Astrocyte (in vitro differentiated cells and primary cell): ENCODE measurements at places on chromosomes 16 and 17. TPM values are rescaled to one million over a fixed set of nuclear protein-coding genes. Genes with fewer than 3 reads are reported as not detected.

CNGB1 gene
- not detected in 2 replicates for total RNA-seq

HSPB9 gene
- not detected in 2 replicates for total RNA-seq

RNF135 gene
- total RNA-seq, result 5.6 and 7.5 TPM in 2 replicates

TP53TG3 gene
- total RNA-seq, result not detected in 2 replicates

SLC46A1 gene
- total RNA-seq, result 7.4 and 7.9 TPM in 2 replicates

IRX3 gene
- total RNA-seq, result 0.72 and 0.75 TPM in 2 replicates

RDM1 gene
- total RNA-seq, result not detected in 2 replicates

NPB gene
- 2.0 and 2.7 TPM in 2 replicates for total RNA-seq
